ENCODE measurements at places on chromosomes 7 and 10.

- no peak for DNase-seq
Observed at GRCh38 chr10:83941189-83941588, 198.1 kb upstream of the GHITM start.

- no peak for DNase-seq
Observed at GRCh38 chr10:108877095-108877561, 1046.2 kb downstream of the XPNPEP1 start.

- no peak for DNase-seq
Observed at GRCh38 chr7:8185926-8186683, 75.9 kb downstream of the ICA1 start.

DNA sequence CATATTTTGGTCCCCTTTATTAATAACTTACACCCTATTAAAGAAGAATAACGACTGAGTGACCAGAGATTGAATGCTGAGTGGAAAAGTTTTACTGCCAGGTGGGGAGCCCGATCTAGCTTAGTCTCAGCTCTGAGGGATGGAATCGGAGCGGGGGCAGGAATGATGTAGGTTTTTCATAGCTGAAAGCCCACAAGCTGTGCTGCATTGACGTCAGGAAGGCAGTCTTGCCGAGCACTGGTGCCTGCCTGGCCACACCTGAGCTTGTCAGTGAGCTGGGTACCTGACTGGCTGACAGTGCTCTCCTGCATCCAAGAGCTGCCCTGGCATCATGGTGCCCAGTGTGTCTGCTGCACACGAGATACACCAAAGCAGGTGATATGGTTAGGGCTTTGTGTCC lies 34.8 kb downstream of the GRK5 start:
- DNase-seq: no peak

DNA sequence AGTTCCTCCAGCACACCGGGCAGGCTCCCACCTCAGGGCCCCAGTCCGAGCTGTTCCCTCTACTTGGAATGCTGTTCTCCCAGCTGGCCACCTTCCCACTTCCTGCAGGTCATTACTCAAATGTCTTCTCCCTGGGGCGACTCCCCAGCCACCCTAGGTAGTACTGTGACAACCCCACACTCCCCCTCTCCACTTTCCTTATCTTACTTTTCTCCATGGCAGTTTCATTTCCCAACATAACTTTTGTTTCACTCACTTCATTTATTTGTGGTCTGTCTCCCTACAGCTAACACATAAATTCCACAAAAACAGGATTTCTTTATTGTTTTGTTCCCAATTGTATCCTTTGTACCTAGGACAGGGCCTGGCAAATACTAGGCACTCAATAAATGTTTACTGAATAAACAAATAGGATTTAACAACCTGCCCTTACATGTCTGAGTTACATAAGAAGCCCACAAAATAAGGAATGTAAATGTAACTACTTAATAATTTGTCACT lies 76.5 kb downstream of the JAZF1 start:
- DNase-seq: no peak

- DNase-seq: no peak
Observed at GRCh38 chr10:49594594-49594993, 15.5 kb upstream of the SLC18A3 start.

DNA sequence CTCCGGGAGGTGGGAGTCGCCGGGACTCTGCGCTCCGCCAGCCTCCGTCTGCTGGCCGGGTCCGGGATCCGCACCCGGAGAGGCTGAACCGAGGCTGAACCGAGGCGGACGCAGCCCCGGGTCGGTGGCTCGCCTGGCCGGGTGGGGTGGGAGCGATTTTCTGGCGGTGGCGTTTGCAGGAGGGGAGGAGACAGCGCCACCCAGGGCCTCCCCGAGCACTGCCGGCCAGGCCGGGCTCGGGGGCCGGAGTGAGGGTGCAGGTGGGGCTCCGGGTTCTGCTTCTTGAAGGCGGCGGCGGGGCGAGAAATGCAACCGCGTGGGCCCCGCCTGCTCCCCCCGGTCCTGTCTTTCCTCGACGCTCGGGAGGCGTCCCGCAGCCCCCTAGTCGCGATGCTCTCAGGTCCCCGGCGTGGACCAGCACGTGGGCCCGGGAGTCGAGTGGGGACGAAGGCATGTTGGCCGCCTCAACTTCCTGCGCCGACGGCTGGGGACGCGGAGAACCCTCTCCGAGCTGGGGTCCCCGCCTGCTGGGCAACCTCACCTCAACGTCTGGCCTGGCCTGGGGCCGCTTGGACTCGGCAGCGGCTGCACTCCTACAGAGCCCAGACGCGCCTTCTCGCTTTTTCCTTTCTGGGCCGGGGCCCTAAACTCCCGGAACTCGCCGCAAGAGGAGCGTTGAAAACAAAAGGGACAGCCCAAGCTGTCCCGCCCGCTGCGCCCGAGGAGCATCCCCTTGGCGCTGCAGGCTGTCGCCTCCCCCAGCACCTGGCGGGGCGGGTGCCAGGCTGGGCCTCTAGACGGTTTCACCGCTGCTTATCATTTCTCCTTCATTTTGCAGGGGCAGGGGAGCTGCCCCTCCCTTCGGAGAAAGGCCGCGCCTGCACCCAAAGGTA lies 25.2 kb upstream of the VAX1 start:
- no peak for DNase-seq

DNA sequence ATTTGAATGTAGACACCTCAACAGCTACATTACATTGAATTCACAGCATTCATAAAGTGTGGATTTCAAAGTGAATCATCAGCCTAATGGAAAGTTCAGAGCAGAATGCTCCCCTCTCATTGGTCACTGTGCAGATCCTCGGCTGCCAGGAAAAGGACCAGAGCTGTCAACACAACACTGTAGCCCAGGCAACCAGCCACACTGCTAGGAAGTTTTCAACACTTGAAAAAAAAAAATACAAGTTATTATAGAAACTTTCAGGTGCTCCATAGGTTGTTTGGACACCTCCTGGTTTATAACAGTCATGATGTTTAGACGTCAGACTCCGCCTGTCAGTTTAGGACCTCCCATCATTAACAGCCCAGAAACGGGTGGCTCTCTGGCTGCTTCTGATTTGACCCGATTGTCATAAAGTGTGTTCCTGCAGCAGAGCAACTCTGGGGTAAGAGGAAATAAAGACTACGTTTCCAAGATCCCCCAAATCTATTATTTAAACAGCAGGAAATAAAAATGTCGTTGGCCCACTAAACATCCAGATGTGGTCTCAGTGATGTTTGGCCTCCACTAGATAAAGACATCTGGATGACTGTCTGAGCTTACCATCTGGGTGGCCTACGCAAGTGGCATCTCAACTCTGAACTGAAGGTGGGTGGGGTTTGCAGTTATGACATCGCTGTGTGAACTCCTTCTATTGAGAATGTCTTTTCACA lies 117.4 kb downstream of the CABCOCO1 start:
- no peak for DNase-seq

DNA sequence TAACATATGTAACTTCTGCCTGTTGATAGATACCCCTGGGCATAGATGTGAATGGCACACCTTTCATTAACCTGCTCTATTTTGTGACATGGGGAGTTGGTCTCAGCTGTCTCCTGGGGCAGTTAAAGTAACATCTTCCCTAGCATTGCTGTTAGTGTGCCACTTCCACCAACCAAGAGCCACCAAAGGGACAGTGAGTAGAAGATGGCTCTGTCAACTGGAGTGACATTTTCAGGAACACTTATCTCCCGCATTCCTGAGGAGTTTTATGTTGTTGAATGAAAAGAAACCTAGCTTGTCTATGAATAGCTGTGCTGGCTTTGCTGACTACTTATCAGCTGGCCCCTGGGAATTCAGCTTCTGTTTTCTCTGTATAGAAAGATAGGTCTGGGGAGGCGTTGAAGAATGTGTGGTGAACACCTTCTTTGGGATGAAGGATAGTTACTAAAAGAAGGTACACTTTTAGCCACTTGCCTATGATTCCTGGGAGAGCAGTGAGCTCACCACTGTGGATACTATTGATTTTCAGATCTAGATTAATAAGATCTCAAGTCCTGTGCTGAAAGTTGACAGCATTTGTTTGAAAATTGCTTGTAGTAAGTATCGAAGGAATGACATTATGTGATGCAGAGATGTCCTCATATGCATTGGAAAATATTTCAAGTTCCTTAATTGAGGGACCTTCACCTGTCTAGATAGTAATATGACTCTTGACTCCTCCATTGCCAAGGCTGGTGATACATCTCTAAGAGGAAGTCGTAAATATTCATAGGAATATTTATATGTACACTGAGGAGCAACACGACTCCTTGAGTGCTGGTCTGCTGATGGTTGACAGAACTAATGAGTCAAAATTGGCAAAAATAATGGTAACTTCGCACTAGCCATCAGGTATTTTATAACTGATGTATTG lies 7.6 kb downstream of the STARD3NL start:
- DNase-seq: no peak

- DNase-seq: no peak
Observed at GRCh38 chr10:62939698-62940097, 123.5 kb upstream of the EGR2 start.

DNA sequence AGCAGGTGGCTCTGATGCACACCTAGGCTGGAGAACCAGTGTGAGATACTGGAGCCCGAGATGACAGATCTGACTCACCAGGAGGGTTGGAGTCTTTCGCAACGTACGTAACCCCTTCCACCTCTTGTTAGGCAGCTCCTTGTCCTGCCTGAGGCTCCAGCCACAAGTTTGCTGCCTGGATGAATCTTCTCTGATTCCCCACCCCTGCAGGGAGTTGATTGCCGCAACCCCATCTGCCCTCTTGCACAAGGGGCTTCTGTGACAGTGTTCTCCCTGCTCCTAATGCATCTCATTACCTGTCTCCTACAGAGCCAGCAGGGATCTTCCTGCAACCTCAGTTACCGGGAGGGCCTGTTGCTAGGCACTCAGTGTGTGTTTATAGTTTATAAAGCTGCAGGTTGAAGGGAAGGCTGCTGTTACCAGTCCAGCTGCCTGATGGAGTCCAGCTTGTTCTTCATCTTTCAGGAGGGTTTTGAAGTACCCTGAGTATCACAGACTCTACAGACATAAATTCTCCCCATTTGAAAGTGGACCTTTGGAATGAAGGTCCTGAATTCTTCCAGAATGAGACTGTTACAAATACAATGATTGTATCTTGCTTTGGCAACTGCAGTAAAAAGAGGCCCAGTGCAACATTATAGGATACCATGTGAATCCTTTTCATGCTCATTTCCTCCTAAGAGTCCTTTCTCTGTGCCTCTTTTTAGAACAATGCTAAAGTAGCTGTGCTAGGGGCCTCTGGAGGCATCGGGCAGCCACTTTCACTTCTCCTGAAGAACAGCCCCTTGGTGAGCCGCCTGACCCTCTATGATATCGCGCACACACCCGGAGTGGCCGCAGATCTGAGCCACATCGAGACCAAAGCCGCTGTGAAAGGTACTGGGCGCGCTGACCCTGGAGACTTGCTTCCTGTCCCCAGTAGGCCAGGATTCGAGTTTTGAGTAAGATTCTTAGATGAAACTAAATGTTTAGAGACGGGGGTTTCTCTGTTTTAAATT lies 6.5 kb downstream of the MDH2 start:
- no peak for DNase-seq

GRCh38 chr10:67259319-67259929 lies 333.6 kb downstream of the LRRTM3 start:
- no peak for DNase-seq

DNA sequence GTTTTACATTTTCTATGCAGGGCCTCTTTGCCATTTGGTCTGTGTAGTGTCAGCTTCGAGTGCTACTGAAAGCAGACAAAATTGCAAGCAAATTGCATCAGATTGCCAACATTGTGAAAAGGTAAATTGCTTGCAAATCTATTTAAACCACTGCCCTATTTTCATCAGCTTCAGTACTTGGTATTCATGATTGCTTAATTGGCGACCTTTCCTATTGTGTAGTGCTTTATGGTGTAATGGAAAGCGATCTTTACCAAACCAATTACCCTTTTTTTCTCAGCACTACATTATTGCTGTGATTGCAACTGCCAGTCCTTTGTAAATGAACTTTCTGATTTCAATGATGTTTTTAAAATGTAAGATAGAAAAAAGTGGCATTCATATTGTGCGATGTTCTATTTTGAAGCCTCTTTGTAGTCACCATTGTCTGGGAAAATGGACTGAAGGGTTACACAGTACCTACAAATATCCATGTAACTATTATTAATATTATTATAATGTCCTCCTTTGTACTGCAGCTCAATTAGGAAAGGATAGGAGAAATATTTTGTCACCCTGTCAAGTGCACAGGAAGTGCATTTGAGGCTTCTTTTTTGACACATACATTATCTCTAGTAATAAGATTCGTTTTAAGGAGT lies 177.7 kb upstream of the SP8 start:
- DNase-seq: no peak

All from activated T-helper 9 cell treated with anti-CD3 and anti-CD28 coated beads, Interleukin-2, amount 50 U/mL, for 16 hours (primary cell).